ENCODE measurements at places on chromosomes 1 and 21. TPM values are rescaled to one million over a fixed set of nuclear protein-coding genes. Genes with fewer than 3 reads are reported as not detected.

Gene NEK2
- 43.0 TPM for total RNA-seq

Gene ZNF593OS
- not detected for total RNA-seq

Gene RGS18
- not detected for total RNA-seq

Gene ACTA1
- total RNA-seq: not detected

Gene RHD
- not detected for total RNA-seq

Gene SYT6
- total RNA-seq: 0.31 TPM

Gene LINGO4
- not detected for total RNA-seq

Gene S100B
- not detected for total RNA-seq

Gene SLC16A4
- total RNA-seq: 30.8 TPM

Gene NTMT2
- not detected for total RNA-seq

Gene SH3D21
- total RNA-seq: 1.9 TPM

Gene SHE
- 0.16 TPM for total RNA-seq

Gene FNDC10
- 9.4 TPM for total RNA-seq

Gene CRYAA
- total RNA-seq: 0.18 TPM

Gene HSPB7
- total RNA-seq: 0.05 TPM

Gene LYPD8
- 0.12 TPM for total RNA-seq

Gene ARTN
- 0.10 TPM for total RNA-seq
